ENCODE measurements at places on chromosomes 12 and 14.

GRCh38 chr14:103023881-103024473 is 33.4 kb downstream of the CDC42BPB start:
- peak; percentile 77 for DNase-seq

GRCh38 chr12:5258498-5258897 is 173.4 kb upstream of the NTF3 start:
- DNase-seq, result peak; percentile 1

GRCh38 chr12:122732170-122732569 is 1.5 kb upstream of the HCAR1 start:
- DNase-seq, result no peak

- no peak for DNase-seq
Measured at GRCh38 chr12:65593239-65593701, 231.0 kb upstream of the HMGA2 start.

GRCh38 chr14:77470224-77470870 is 12.5 kb downstream of the AHSA1 start:
- no peak for DNase-seq

Data from fibroblast of mammary gland (primary cell).